Thoracic aorta (tissue), 2 donors: ENCODE measurements at places on chromosomes 6 and 20.

- no peak for DNase-seq
Measured at GRCh38 chr6:6781172-6781872, 192.8 kb downstream of the LY86 start.

DNA sequence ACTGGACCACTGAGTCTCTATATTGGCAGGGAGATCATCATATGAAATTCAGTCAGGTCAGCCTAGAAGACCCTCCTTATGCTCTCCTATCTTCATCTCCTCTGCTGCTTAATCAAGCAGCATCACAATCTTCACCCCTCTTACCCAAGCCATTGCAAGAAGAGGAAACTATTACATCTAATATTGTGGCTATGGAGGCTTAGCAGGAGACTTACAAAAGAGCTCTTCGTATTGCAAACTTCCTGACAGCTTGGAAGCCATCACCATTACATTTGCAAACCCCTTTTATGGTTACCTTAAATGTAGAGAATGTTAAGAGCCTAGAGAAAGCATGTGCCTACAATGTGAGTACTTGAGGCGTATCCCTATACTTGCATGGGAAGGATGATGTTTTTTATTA is 87.2 kb upstream of the STXBP5 start:
- no peak for DNase-seq

DNA sequence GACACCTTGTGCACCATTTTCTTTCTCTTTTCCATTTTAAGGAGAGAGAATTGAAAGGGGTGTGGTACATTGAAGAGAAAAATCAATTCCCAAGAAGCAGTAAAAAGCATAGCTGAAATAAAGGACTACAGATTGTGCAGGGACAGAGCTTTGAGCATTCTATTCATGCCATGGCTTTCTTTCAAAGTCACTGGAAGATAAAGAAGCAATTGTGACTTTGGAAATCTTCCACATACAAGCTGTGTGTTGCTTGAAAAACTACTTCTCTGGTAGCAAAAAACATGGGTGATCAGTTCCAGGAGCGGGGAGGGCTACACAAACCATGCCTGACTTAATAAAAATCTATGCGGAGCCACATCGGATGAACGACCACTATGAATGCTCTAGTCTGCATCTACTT is 230.2 kb upstream of the THEMIS start:
- DNase-seq, result no peak

DNA sequence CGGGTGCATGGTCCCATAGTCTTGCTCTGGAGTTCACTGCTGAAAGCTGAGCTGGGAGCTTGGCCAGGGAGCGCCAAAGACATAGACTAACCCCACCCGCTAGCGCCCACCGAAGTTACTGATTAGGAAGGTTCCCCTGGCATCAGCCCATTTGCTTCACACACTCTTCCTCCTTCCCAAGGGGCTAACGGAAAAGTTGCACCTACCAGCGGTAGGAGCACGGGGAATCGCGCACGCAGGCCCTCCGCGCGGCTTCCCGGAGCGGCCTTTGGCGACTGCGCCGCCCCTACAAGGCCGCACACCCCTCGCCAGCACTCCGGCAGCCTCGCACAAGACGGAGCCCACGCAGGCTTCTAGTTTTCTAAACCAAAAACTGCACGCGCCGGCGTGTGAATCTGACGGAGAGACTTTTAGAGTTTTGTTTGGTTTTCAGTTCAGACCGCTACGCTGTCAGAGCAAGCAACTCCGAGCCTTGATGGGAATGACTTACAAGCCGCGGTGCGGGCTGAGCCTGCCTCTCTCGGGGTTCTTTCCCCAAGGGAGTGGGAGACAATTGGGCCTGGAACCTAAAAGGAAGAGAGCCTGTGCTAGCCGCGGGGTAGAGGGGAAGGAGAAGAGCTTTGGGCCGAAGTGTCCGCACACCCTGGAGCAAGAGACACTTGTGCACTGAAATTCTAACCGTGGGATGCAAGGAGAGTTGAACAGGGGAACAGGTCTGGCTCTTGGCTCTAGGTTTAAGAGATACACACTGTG is 891 bp upstream of the POU3F2 start:
- no peak for DNase-seq

DNA sequence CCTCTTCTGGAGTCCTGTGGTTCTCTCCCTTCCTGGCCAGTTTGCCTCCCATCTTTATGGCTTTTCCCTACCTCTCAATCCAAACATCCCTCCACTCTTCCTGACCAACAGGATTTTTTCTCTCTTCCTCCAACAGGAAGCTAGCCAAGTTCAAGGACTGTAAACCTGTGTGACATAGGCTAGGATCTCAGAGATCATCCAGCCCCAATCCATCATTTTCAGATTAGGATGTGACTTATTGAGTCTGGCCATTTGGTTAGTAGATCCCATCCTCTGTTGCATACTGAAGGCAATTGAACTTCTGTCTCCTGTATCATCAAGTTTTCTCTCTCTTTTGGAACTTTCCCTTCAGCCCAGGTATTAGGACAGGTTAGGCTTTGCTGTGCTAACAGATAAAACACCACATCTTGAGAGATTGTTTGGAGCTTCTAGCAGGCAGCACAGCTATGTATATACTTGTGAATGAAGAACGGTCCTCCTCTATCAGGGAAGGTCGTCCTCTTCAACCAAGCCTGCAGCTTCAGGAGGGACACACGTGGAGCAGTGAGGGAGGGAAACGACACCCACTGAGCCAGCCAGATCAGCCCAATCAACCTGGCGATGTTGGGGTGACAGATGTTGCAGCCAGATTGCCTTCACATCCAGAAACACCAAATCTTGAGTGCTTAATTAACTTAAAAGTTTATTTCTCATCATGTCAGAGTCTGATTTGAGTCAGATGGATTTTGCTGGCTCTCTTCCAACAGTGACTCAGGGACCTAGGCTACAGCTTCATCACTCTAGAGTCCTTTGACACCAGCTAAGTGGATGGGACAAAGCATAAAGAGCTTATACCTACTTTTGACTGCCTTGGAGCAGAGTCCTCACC is 106.8 kb downstream of the GJA10 start:
- DNase-seq, result no peak

DNA sequence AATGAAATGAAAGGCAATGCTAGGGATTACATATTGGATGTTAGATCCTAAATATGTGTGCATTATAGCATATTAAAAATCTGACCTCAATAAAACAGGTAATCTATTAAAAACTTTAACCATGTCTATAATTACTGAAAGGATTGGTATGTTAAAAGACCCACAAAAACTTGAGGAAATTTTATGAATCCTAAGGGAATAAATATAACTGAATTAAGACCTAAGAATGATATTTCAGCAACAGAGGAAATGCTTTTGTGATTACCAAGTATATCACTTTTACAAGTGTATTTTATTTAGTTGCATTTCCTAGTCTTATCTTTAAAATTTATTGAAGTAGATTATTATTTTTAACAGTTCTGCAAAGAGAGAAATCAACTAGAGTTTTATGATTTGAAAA is 571.5 kb downstream of the HDGFL1 start:
- DNase-seq, result no peak

- DNase-seq, result no peak
Measured at GRCh38 chr6:107114926-107115694, at the start of gene BEND3. TSS of gene BEND3 (minus strand) at chr6:107115515. CDS start at chr6:107099285, 16,230 bp downstream.

DNA sequence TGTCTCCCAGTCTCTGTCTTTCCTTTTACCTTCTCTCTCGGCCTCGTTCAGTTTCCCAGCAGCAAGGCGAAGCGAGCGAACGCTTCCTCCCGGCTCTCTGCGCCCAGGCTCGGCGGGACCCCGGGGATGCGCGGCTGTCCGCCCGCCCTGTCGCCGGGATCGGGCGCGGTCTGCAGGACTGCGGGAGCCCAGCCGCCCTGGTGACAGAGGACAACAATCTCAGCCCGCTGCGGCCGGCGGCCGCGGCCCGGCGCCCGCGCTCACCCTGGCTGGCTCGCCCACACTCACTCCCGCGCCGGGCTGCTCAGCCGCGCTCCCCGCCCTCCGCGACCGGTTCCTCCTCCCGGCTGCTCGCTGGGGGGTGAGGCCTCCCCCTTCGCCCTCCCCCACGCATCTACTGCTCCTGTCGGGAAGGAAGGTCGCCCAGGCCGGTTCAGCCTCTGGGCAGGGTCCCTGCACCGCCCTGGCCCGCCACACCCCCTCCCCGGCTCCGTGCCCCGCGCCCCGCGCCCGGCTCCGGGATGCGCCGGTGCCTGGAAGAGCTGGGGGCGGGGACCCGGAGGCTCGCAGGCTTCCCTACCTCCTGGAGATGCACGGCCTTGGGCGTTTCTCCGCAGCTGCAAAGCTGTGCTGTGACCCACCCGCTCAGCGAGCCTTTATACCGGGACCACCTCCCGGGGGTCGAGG is 410 bp downstream of the SYNE1 start:
- no peak for DNase-seq

GRCh38 chr6:143952060-143952778 is 55.8 kb downstream of the PLAGL1 start:
- no peak for DNase-seq

- no peak for DNase-seq
Measured at GRCh38 chr6:135212020-135212806, 31.1 kb downstream of the MYB start.

GRCh38 chr6:73951183-73951582 is 255.2 kb downstream of the CD109 start:
- DNase-seq, result no peak

- DNase-seq, result no peak
Measured at GRCh38 chr6:136593748-136594490, 43.7 kb upstream of the MAP7 start.

DNA sequence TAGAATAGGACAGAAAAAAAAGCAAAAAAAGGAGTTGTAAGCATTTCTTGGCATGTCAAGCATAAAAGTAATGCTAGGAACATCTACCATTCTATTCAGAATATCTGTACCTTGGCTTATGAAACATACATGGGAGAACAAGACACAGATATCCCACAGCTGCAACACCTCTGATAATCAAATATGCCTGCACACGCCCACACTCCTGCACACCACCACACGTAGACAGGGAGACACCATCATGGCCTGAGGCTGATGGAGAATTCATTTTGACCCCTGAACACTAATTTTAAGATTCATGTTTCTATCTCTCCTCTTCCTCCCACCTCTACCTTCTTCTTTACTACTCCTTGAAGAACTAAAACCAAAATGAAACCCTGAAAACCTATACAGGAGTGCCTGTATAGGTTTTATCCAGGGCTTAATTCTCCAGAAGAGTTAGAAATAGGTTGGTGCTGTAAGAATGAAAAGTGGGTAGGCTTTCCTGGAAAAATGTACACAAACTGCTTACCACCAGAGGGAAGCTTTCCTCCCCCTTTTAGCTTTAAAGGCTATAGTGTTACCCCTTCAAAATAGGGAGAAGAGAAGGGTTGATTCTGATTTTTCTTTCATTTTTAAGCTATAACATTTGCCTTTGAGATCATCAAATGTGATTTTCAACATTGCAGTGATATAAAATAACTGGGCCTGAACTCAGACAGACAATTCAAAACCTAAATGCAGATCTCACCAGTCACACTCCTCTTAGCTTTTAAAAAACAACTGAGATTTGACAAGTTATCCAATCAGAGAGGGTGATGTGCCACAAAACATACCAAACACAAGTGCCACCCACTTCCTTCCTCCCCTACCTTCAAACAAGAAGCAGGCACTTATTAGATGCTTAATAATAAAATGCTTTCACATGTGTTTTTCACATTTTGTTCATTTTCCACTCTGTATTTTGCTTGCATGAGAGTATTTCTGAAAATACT is 57.9 kb downstream of the ELOVL5 start:
- no peak for DNase-seq

DNA sequence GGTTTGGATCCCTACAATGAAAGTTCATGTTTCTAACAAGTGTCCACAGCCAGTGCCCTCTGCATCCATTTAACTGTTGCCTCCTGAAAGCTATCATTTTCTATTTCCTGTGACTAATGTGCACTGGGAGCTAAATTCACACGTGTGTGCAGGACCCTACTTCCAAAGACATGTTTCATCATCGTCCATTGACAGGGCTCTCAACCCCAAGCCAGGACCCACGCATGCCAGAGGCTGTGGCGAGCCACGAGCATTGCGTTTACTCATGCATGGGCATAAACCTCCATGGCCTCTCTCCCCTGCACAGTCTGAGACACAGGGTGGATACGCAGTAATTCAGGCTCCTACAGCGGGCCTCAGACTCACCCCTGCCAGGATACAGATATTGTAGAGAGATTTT is 153.2 kb downstream of the MAFB start:
- DNase-seq, result no peak

DNA sequence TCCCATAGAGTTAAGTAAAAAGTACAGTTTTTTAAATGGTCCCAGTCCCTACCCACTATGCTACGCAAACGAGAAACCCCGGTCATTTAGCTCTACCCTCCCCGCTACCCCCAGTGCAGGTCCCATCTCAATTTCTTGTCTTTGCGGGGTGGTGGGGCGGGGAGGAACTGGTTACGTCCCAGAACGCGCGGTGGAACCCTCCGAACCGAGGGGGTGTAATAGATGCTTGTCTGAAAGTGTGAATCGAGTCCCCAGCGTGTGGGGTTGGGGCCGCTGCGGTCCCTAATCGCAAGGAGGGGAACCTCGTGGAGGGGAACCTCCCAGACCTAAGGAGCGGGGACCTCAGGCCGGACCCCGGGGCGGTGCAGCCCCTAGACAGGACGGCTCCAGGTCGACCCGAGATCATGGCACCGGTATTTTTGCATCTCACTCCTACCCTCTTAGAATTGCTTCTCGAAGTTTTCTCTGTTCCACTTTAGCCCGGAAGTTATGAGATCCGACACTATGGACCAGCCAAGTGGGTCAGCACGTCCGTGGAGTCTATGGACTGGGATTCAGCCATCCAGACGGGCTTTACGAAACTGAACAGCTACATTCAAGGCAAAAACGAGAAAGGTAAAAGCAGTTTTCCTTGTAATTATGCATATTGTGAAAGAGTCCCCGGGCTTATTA is 779 bp downstream of the HEBP2 start:
- no peak for DNase-seq
